ENCODE measurements at places on chromosomes 5 and 9.

- no peak for DNase-seq
Observed at GRCh38 chr5:111425205-111425604, 87.1 kb downstream of the STARD4 start.

DNA sequence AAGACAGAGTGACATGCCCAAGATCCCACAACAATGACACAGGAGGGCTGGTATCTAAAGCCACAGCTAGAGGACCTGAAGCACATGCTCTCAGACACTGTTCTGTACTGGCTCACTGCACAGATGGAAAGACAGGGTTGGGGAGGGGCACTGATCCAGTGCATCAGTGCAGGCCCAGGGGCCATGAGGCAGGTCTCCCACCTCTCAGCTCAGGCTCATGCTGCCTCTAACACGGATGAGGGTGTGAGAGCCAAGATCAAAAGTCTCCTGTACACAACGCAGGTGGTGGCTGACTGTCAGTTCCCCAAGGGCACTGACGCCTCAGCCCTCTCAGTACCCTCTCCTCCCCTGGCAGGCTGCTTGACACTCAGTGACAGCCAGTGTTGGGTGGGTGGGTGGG, 10.9 kb downstream of the RAPGEF1 start:
- no peak for DNase-seq

DNA sequence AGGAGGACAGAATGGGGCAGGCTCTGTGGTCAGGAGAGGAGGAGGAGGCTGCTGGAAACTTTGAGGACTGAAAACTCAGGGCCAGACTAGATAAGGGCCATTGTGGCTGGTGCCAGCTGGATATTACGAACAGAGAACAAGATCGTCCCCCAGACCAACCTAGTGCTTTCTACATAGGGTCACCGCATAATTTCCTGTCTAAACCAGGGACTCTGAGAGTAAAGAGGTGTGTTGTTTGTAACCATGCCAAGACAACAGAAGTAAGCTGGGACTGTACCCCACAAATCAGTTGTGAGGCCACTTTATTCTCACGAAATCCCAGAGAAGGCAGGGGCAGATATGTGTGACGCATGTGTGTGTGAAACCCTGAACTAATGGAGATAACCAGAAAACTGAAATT, 20.3 kb upstream of the GFPT2 start:
- no peak for DNase-seq

DNA sequence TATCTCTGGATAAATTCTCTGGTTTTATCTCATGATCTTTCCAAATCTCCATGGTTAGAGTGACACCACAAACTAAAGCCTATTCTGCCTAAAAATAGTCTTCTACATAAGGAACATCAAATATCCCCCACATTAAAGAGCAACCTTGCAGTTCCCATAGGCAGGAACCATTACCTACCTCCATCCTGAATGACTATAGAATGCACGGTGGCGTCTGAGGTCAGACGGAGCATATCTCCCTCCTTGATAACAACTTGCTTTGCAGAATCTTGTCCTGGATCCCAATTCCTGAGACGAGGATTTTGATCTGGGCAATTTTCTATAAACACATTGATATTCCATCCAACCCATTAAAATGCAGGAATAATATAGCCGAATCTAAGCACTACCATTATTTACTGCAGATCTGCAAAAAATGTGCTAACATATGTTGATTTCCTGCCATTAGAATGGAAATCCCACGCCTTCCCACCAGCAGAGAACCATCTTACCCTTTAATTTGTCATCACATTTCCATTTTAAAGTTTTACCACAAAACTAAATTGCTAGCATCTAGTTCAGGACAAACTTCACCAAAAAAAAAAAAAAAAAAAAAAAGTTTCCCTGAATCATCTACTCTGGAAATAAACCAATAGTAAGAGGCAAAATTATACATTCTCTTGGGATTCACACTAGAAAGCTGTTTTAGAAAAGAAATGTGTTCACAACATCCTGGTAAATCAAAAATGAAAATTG, 22.1 kb downstream of the CEMIP2 start:
- DNase-seq = no peak

- DNase-seq = no peak
Observed at GRCh38 chr5:144015961-144016360, 154.5 kb downstream of the YIPF5 start.

DNA sequence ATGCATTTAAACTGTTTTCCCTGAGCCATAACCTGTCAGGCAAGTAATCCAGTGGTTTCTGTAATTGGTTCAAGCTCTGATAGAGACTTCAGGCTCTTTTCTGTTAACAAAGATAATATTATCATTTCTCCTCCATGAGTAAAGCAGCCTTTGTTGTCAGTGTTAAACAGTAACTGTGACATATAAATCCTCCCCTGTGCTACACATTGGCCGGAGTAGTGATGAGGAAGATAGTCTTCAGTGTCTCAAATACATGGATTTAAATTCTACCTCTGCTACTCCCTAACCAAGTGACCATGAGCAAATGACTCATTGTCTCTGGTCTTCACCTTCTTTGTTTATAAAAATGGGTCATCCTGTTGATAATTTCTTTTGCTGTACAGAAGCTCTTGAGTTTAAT, 615.5 kb upstream of the CHD1 start:
- no peak for DNase-seq

GRCh38 chr9:136437839-136438547, 1.7 kb downstream of the INPP5E start:
- DNase-seq = no peak

Data from pons (tissue), 1 donor.